ENCODE measurements at places on chromosomes 13 and 19. TPM values are rescaled to one million over a fixed set of nuclear protein-coding genes. Genes with fewer than 3 reads are reported as not detected.

The BLOC1S3 gene
- 11.2 TPM for total RNA-seq

The B3GNT8 gene
- total RNA-seq = 28.7 TPM

DNA sequence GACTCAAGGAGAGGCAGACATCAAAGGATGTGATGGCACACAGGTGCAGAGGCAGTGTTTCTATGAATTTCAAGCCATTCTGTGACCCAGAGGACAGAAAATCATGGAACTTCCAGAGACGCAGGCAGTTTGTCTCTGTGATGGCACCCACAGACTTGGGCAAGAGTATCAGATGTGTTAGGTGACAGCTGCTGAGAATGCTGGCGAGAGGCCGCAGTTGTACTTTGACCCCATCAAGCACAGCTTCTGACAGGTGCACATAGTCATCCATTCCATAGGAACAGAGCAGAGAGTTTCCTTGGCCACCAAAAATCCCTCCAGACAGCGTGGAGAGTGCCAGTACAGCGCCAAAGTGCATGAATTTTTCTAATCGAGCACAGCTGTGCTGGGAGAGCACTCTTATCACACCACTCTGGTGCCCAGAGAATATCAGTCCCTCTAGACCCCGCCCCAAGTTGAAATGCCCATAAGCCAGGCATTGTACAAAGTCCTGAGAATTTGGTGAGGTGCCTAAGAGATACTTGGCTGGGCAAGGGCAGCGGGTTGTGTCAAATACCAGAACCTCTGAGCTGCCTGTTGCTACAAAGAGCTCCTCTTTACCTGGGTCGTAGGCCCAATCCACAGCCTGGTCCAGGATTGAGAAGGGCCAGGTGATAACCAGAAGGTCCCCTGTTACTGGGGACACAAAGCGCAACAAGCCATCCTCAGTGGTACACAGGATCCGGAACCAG is 12.4 kb downstream of the WDR87 start:
- no peak for DNase-seq

The NLRP11 gene
- 0.11 TPM for total RNA-seq

The SKA3 gene
- total RNA-seq = 1.7 TPM

Measured in left colon (tissue), 2 donors.